ENCODE measurements at places on chromosomes 7 and 10.

GRCh38 chr7:30201161-30201666 is 66.4 kb downstream of the MTURN start:
- DNase-seq: peak; percentile 41

DNA sequence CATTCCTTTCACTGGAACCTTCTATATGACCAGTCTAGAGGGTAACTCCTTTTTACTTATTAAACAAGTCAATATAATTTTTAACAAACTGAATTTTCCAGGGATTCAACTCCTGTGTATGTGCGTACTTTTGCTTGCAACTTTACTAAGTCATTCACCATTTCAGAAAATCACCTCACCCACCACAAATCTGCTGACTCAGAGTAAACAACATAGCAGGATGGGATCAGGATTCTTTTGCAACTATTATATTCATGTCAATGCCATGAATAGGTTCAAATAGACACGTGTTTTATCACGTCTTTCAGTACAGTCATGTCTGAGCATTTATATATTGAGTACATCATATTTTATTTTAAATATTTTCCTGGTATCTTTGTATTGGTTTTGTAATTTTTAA is 14.5 kb downstream of the CTTNBP2 start:
- no peak for DNase-seq

- no peak for DNase-seq
These were observed 47.4 kb upstream of the CHST3 start for GRCh38 chr10:71916827-71917226.

- peak; percentile 42 for DNase-seq
These were observed 330.2 kb upstream of the FZD1 start for GRCh38 chr7:90933984-90934383.

DNA sequence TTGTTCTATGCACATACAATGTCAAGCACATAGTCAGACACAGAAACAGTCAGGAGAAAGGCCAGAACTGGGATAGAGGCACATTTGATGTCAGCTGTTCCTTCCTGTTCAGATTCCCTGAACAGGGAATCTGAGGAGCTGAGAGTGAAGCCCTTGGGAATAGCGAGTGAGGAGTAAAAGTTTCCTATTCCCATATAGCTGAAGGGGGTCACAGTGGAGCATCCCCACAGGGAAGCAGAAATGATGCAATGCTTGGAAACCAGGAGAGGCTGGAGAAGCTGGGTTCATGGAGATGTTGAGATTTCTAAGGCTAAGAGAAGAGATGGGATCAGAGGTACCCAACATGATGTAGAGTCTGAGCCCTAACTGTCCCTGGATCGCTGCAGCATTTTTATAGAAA is 11.3 kb upstream of the PRXL2A start:
- DNase-seq: no peak

- no peak for DNase-seq
These were observed 18.2 kb downstream of the HNRNPF start for GRCh38 chr10:43390759-43391158.

DNA sequence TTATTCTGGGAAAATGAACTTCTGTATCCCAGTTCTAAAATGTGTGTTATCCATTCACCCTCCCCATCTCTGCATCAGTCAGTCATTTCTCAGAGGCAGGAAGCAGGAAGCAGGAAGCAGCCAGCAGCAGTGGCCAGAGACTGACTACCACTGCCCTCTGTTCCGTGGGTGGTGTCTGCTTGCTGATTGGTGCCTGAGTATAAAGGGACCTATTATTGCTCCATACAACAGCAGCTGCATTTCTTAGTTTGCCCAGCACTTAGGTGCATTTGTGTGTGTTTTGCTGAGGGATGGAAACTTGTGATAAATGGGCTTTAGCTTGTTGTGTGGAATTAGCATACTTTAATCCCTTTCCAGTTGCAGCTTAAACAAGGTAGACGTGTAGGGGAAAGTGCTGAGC is 582.2 kb downstream of the SORCS1 start:
- DNase-seq: no peak

DNA sequence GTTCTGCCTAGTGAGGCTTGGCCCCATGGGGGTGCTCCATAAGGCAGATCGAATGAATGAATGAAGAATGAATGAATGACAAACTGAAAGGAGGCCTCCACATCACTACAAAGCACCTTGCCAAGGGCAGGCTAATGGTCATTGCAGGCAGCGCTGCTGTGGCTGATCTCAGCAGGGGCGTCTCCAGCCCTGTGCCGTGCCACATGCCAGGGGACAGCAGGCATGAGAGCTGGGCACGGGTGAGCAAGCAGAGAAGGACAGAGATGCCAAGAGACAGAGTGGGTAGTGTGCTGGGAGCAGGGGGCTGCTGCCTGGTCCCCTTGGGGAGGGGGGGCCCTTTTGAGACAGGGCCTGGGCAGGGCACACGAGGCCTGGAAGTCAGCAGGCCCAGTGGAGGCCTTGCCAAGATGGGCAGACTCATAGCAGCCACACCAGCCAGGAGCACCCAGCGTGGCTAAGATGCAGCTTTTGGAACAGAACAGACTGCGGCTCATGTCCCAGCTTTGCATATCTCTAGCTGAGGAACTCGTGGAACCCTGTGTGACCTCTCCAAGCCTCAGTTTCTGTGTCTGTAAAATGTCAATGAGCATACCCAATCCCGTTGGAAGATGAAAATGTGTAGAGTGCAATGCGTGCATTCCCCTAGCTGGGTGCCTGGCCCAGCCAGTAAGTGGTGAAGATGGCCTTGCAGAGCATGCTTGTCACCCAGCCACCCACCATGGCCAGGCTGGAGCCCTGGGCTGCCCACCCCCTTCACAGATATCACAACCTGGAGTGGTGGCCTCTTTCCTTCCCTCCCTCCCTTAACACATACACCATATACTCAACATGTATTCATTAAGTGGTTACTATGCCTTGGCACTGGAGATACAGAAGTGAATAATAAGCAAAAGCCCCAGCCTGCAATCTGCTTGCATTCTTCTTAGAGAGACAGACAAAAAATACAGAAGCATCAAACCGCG is 61.1 kb upstream of the LRRC18 start:
- DNase-seq: no peak

GRCh38 chr10:34768261-34768971 is 46.7 kb downstream of the PARD3 start:
- DNase-seq: peak; percentile 46

GRCh38 chr10:89019569-89020327 is 29.1 kb downstream of the FAS start:
- DNase-seq: no peak

DNA sequence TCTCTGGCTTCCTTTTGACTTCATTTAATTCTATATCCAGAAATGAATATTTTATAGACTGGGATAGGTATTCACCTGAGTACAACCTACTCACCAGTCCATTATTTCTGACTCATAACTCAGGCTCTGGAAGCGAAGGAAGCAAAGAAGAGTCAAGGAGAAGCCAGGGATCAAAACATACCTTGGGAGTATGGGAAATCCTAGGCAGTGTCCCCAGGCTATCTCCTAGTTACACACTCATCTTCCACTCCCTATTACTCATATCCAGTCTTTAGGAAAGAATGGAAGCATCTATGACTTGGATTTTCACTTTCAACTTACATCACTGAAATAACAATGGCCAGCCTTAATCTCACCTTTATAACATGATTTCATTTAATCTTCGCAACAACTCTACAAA is 40.9 kb upstream of the ELAPOR2 start:
- no peak for DNase-seq

DNA sequence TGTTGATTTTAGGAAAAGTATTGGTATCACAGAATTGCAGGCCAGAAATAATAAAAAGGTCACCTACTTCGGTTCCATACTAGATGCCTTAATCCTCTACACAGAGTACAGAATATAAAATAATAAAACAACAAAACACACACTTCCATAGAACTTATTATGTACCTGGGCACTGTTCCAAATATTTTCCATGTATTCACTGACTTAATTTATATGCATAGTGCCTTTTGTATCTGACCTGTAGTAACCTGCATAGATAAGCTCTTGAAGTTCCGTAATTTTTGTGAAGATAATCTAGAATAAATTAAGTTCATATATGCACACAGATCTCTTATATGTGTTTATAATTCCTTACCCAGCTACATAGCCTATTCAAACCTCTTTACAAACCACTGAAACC is 78.3 kb downstream of the RAPGEF5 start:
- no peak for DNase-seq

DNA sequence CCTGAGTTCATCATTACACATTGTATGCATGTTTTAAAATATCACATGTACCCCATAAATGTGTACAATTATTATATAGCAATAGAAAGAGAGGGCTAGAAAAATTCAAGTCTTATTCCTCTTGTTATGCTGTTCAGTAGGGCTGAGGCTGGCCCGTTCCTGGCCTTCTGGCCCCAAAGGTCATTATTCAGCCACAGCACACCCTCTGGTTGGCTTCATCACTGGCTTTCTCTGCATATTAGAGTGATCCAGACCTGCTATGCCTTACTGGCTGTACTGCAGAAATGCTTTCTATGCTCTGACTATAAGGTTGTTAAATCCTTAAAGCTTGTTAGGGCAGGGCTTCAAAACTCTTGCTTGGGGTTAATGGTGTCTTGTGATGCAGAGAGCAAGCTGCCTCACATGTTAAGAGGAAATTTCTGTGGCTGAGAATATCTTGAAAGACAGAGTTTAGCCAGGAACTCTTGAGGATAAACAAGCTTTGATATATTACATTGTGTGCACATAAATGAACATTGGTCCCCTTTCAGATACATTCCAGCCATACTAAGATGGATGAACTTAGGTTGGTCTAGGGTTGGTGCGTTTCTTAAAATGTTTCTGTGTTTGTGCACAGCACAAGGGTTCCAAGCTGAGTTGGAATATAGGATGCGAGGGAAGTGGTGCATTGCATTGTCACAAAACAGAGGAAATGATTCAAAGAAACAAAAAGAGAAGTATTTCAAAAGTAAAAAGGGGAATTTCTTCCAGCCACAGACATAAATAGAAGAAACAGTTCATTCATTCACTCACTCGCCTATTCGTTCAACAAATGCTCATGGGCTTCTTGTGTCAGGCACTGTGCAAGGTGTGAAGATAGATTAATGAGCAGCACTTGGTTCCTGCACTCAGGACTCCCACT is 61.6 kb upstream of the WDR11 start:
- DNase-seq: no peak

Data from NCI-H446 (cell line).